Stimulated activated CD8-positive, alpha-beta memory T cell treated with anti-CD3 and anti-CD28 coated beads, Interleukin-7, amount 100 ng/mL, for 1 hour (primary cell): ENCODE measurements at places on chromosomes 5 and 9.

GRCh38 chr5:12936221-12936620 is 1008.3 kb downstream of the DNAH5 start:
- DNase-seq, result no peak

GRCh38 chr5:127280491-127281220 is 9.9 kb upstream of the MEGF10 start:
- DNase-seq, result no peak

- no peak for DNase-seq
Observed at GRCh38 chr9:32882705-32883104, 99.4 kb downstream of the TMEM215 start.

- DNase-seq, result no peak
Observed at GRCh38 chr9:22379272-22379671, 67.4 kb upstream of the DMRTA1 start.

- no peak for DNase-seq
Observed at GRCh38 chr5:31635446-31635845, 3.5 kb upstream of the PDZD2 start.

GRCh38 chr9:115164511-115164974 is 46.6 kb upstream of the TNC start:
- no peak for DNase-seq

- no peak for DNase-seq
Observed at GRCh38 chr5:89008291-89008690, 125.3 kb upstream of the MEF2C start.

DNA sequence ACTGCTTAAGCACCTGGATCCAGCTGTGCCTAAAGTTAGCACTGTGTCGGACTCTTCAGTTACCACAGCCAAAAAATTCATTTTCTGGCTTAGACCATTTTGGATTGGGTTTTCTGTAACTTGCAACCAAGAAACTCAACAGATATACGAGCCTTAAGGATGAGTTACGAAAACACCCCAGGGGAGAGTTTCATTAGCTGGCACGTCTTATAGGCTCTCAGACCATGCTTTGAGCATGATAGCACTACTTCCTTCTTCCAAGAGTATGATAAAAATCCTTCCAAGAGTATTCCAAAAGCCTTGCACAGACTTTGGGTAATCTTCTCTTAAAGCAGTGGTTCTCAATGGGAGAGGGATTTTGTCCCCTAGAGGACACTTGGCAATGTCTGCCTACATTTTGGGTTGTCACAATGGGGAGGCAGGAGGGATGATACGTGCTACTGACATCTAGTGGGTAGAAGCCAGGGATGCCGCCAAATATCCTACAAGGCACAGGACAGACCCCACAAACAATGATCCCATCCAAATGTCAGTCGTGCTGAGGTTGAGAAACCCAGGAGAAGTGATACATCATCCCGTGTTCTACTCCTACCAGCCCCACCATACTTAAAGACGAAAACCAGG is 64.8 kb downstream of the SMIM23 start:
- DNase-seq, result no peak

DNA sequence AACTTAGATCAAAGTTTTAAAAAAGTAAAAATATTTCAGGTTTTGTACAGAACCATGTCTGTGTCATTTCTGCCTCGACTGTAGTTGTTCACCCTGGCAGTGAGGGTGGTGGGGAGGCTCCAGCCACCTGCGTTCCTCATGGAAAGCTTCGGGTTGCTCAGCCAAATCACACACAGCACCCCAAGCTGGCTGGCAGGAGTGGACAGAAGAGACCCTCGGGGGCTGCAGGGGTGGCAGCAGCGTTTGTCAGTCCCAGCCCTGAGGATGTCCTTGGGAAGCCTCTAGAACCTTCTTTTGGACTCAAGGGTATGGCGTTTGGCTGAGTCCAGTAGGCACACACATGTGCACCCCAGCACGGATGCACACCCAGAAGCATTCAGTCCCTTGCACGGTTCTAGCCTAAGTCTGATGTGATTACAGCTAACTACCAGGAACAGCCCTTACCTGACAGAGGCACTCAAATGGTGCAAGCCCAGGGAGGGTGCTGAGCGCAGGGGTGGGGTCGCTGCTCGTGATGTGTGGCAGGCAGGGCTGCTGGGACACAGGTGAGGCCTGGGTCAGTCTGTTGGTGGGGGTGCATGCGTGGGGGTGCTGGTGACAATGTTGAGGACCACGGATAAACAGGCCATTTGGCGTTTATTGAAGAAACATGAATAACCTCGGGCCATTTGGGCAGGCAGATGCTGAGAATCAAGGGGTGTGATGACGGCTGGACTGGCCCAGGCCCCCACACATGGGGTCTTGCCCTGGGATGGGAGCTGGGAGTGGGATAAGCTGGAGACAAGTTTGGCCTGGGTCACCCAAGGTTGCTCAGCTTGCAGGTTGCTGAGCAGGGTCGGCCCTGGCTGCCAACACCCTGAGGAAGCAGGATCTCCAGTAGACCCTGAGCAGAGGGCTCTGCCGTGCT is 103.4 kb downstream of the PHF2 start:
- no peak for DNase-seq

- DNase-seq, result no peak
Observed at GRCh38 chr5:3886524-3887451, 291.2 kb downstream of the IRX1 start.
